ENCODE measurements at places on chromosomes 3 and 15.
A peak's percentile ranks its signal among the peaks of the same experiment; 100 is the strongest.

GRCh38 chr15:58235961-58236360, 97.8 kb downstream of the AQP9 start:
- DNase-seq, result no peak

GRCh38 chr3:27209617-27210264, 159.4 kb downstream of the NEK10 start:
- no peak for DNase-seq

DNA sequence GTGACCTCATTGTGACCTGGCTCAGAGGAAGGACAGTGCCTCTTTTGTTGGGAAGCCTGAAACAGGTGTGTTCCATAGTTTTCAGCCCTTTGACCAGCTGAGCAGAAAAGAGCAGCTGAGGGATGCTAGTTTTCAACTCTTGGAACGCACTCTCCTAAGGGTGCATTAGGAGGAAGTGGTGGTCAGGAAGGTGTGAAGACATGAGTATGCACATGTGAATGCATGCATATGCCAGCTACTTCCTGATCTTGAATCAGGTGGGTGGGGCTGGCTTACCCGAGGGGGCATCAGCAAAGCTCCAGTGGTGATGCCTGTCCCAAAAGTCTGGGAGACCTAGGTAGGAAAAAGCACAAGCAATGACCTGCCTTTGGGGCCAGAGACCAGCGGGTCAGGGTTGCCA, 23.3 kb upstream of the CEMIP start:
- no peak for DNase-seq

- no peak for DNase-seq
Measured at GRCh38 chr15:68469162-68470048, 37.4 kb upstream of the ITGA11 start.

DNA sequence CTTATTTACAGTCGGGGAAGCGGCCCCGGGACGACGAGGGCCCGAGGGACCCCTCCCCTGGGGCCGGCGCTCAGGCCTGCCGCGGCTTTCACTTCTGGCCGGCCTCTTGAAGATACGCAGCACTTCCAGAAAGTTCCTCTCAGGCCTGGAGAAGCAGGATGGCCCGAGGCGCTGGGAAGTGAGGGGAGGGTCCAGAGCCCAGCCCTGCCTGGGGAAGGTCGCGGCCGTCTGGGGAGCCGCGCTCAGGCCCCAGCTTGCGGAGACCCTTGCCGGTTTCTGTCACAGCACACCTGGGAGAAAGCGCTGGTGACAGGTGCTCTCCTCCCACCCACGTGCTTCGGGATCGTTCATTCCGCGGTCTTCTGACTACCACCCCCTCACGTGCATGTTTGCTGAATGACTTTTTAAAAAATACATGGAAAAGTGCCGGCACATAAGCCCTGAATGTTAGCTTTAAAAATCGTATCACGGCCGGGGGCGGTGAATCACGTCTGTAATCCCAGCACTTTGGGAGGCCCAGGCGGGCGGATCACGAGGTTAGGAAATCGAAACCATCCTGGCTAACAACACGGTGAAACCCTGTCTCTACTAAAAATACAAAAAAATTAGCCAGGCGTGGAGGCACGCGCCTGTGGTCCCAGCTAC, 727 bp upstream of the TM2D3 start:
- DNase-seq, result no peak

- no peak for DNase-seq
Measured at GRCh38 chr3:113628316-113628715, 68.1 kb downstream of the USF3 start.

- DNase-seq, result no peak
Measured at GRCh38 chr3:99108508-99108907, 207.0 kb upstream of the DCBLD2 start.

DNA sequence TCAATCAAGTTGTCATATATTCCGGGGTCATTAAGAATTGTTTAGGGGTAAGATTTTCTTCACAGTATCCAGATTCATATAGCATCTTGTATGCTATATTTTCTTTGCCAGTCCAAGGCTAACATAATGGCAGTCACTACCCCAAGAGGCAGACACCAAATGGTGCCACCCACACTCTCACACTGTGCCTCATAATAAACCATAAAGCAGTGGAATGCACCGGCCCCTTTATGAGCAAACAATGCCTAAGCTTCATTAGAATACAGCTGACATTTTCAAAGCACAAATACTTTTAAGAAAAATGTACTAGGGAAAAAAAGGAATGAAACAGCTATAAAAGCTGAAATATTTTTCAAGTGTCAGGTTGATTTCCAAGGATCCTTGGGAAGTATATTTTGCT, 121.6 kb downstream of the TFDP2 start:
- DNase-seq, result peak; percentile 49

DNA sequence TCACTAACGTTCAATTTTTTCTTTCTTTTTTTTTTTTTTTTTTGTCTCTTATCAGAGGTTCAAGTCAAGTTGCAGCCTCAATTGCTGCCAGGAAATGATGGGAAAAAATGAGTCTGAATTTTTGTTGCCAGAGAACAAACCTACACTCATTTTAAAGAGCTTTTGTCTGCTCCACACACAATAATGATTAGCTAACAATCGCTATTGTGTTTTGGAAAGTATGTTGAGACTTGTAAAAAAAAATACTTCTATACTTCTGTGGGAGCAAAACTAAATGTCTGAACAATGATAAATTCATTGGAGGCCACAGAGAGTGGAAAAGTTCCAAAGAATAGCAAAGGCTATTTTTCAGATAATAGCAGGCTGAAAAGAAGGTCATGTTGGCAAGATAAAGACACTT, 176.3 kb upstream of the LMCD1 start:
- DNase-seq, result no peak

- DNase-seq, result no peak
Measured at GRCh38 chr3:15265655-15266509, 59.8 kb downstream of the CAPN7 start.

- no peak for DNase-seq
Measured at GRCh38 chr3:122618614-122619013, 41.2 kb downstream of the PARP15 start.

GRCh38 chr3:184663756-184664155, 48.1 kb downstream of the MAGEF1 start:
- DNase-seq, result no peak

GRCh38 chr15:56737791-56738190, 4.5 kb upstream of the ZNF280D start:
- DNase-seq, result no peak

- no peak for DNase-seq
Measured at GRCh38 chr3:184639351-184639750, 72.5 kb downstream of the MAGEF1 start.

DNA sequence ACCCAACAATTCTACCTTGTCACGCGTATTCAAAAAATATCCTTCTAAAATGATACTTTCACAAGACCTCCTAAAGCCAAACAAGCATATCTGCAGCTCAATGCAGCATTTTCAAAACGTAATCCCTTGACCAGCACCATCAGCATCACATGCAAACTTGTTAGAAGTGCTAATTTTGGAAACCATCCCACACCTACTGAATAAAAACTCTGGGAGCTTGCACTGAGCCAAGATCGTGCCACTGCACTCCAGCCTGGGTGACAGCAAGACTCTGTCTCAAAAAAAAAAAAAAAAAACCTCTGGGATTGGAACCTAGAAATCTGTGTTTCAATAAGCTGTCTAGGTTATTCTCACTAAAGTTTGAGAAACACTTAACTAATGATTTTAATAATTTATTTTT, 223.3 kb upstream of the CCDC54 start:
- no peak for DNase-seq

DNA sequence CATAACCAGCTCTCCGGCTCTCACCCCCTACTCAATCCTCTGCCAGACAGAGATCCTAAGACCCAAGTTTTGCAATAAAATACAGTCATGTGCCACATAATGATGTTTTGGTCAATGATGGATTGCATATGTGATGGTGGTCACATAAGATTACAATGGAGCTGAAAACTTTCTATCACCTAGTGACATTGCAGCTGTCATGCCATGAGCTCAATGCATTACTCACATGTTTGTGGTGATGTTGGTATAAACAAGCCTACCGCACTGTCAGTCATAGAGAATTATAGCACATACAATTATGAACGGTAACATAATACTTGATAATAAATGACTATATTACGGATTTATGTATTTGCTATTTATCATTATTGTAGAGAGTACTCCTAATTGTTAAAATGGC, 26.9 kb upstream of the SAMMSON start:
- no peak for DNase-seq

GRCh38 chr15:66278056-66278455, 15.3 kb upstream of the DIS3L start:
- no peak for DNase-seq

DNA sequence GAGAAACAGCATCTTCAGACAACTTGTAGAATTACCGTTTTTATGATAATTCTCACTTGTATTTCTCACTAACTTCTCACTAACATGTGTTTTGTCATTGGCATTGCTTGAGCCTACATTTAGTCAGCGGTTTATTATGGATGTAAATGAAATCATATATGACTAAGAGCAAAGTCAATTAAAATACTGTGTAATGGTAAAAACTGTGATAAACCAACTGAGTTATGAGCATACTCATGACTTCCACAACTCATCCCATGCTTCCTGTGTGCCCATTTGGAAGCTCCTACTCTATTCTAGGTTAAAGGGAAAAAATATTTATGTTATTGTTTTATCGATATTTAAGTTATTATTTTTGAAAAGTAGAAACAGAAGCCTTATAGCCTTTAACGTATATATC, 12.8 kb downstream of the PXK start:
- DNase-seq, result no peak

DNA sequence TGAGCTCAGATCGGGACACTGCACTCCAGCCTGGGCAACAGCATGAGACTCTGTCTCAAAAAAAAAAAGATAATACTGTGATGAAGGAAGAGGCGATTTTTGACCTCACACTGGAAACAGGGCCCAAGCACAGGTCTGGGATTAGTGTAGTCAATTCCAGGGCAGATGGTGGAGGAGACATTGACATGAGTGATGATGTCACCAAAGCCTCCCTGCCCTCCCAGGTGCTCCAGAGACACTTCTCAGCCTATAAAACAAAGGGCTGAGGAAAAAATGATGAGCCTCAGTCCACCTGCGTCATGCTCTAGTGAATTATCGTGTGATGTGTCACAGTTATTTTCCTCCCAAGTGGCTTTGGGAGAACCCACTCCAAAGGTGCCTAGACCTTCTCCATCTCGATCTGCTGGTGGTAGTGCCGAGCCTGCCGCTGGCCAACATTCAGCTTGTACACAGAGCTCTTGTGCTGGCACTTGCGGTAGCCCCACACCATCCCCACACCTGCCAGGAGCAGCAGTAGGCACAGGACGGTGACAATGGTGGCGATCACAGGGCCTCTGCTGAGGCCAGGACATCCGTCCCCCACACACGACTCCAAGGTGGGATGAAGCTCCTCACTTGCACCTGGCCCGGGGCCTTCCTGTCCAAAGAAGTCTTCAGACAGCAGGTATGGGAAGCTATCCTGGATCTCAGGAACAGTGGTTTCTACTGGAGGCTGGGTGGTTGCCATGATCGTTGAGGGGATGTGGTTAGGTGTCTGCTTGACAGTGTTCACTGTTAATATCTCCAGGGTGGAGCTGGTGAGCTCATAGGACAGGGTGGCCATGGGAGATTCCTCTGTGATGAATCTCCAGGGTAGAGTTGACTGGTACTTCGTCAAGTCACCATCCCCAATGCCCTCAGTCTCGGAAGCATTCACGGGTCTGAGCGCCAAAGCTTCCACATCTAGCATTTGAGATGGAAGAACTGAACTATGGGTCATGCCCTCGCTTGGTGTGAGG, 38.8 kb downstream of the CRTAP start:
- DNase-seq, result no peak

DNA sequence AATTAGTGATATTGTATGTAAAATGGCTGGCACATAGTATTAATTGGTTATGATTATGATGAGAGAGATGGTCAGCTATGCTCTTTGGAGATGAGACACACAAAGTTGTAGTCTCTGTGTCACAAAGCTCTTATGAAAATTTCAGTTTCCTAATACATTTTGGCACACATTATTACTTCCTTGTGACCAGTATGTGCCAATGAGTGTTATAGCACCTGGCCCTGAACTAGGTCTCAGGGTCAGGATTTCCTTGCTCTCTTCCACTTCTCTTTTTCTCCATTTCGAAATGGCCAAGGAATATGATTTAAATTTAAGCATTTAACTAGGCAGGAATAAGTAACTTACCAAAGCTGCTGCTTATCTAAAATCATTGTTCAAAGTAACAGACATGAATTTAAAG, 28.0 kb downstream of the TIPARP start:
- DNase-seq, result no peak

- no peak for DNase-seq
Measured at GRCh38 chr3:170640737-170641171, 54.9 kb upstream of the SLC7A14 start.

GRCh38 chr15:71049706-71050422, 65.4 kb upstream of the THSD4 start:
- DNase-seq, result no peak

DNA sequence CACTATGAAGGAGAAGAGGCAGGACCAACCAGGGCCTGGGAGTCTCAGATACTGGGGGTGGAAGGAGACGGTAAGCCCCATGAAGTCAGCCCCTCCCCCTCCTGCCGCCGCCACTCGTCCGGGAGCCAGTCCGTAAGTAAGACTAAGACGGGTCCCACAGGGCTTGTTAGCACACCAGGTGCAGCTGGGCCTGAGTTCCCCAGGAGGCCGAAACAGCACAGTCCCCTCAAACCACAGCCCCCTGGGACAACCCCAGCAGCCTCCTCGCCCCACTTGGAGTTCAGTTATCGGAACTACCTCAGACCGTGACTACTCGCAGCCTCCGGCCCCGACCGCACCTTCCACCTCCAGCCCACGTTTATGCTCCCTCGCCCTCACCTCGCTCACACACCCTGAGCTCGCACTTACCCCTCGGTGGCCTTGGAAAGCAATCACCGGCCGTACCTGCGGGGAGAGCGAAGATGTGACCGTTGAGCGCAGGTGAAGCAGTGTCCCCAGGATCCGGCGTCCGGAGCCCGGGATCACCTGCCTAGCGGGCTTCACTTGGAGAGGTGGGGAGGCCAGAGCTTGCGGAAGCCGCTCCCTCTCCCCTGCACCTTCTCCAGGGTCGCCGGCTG, 557 bp downstream of the ELL3 start:
- DNase-seq, result peak; percentile 21

- no peak for DNase-seq
Measured at GRCh38 chr3:176275113-176275512, 922.2 kb downstream of the TBL1XR1 start.

DNA sequence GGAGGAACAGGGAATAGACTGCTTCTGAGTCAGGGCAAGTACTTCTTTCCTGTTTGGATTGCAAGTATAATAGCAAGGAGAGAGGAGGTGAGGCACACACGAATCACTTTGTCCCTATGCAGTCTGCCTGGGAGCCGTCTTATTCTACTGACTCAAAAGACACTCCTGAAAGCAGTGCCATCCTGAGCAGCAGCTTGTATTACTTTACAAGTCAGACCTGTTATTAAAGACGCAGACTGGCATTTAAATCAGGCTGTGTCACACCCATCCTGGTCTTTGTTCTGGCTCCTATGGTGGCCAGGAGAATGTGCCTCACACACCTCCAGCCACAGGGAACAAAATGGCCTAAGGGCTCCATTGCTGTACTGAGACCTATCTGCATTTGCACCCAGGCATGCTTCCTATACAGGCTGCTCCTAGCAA, 17.9 kb upstream of the SQOR start:
- no peak for DNase-seq

Measured in stimulated activated naive CD8-positive, alpha-beta T cell treated with anti-CD3 and anti-CD28 coated beads, Interleukin-15, amount 100 ng/mL, for 72 hours (primary cell).